ENCODE measurements at places on chromosomes 2 and 18.

DNA sequence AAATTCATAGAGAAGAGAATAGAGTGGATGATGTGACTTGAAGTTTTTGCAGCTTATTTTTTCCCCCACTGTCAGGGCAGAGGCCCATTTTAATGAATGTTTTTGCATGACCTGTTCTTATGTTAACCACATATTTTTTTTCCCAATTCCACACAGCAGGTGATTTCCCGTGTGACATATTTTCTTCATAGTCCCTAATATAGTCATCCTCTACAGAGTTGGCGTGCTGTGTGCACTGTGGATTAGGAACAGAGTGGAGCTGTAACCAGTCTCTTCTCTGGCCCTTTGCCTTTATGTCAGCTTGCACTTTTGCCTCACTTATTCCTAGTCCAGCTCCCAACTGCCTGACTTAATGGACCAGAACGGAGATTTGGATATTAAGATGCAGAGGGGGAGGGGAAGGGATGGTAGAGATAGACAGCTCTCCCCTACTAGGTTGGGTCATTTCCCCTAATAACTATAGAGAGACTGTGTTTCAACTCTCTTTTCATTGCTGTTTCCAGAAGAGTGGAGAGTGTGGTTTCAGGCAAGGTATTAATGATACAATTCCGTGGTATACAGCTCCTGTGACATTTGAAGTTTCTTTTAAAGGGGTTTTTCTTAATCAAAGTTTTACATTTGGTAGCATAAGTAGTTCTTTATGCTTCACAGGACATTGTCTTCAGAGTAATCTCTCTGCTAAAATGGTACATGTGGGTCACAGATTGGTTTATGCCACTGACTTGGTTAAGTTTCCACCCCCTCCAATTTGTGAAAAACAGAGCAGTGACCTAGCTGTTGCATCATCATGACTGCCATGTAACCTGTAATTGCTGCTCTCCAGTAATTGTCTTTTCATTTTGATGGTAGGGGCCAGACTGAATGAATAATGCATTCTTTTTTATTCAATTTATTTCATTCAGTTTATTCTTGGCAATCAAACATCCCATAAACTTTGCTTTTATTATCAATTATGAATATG lies 161.3 kb downstream of the HAUS1 start:
- no peak for DNase-seq

GRCh38 chr2:238081561-238081960 lies 18.6 kb upstream of the ESPNL start:
- DNase-seq = no peak

DNA sequence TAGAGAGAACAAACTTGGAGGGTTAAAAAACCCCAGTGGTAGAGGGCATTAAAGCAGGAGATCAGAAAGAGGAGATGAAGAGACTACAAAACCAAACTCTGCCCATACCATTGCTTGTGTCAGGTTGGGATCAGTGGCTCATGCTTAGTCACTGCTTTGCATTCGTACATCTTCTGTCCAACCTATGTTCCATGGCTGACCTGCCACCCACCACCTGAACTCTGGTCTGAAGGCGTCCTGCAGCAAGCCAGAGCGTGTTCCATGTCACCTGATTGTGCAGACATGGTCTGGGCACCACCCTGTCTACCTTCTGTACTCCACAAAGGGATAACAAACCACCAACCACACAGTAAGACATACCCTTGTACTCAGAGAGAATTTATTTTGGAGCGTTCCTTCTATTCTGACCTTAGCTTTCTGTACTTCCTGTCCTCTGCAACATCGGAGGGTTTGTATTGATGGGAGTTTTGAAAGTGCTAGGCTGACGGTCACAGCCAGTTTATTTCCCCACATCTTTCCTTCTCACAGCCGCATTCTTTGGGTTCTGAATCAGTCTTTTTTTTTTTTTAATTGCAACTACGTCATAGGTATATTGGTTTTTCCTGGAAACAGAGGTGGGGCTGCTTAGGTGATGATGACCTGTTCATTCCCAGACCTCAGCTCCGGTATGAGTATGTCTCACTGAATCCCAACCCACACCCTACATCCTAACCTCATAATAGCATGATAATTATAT lies 88.3 kb downstream of the SOWAHC start:
- no peak for DNase-seq

DNA sequence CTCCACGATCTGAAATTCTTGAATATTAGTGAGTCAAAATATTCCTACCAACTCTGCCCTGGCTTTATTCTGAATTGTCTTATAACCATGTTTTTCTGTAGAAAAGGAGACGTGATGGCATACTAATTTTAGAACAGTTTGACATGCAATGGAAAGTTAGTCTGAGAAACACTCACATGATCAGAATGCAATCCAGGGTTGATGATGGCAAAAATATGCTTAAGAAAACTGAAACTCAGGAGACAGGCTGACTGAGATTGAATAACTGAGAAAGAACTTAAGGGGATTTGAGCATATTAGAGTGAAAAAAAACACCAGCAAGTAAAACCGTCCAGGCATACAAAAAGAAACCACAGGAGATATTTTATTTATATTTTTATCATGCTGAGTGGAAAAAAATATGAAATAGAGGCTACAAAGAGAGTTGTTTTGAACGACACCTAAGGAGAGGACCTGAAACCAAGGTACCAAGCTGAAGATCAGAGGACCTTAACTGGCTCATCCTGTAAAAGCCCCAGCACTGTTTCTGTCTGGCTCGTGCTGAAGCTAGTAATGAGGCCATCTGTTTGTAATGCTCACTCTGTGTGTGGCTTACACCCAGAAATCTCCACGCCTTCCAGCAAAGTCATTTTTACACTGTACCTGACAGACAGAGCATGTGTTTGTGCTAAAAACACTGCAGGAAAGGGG lies 437.2 kb upstream of the PKDCC start:
- no peak for DNase-seq

- no peak for DNase-seq
Observed at GRCh38 chr2:237699870-237700511, 72.6 kb downstream of the LRRFIP1 start.

- DNase-seq = no peak
Observed at GRCh38 chr2:195859513-195859912, 202.5 kb downstream of the SLC39A10 start.

DNA sequence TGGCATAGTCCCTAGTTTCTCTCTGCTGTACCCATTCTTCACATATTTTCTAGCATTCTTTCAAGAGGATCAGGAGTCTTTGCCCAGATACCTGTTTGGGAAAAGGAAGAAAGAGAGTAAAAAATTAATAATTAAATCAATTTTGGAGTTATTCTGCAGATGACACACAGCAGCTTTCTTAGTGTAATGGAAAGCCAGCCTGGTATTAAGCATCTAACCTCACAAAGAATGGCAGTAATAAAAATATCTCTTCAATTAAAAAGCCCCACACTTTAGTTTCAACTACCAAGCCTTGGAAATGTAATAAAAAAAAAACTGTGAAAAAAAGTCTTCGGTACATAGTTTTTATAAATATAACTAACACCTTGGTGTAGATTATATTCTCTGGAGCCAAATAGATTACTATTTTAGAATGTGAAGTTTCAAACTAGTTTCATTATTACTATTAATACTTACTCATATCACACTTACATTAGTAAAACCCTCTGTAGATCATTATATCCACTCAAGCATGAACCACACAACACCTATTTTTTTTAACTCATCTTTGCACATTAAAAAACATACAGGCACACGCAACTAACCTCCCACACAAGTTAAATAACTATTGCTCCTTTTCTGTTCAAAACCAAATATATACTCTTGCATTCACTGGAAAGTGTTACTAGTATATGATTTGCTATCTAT lies 90.9 kb downstream of the GPD2 start:
- no peak for DNase-seq

DNA sequence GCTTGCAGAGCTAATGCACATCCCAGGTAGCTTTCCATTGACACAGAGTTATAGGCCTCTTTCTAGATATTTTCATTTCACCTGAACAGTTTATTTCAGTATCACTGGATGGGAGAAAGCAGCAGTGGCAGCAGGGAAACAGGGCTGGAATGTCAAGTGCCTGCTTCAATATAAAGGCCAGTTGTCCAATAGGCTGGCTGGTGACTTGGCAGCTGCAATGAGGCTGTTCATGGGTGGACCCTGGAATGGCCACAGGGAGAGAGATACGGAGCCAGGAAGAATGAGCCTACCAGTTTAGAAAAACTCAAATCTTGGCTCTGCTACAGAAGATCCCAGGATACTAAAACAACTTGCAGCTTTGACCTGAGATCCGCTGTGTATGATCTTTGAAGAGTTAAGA lies 185.0 kb downstream of the BCL11A start:
- DNase-seq = no peak

DNA sequence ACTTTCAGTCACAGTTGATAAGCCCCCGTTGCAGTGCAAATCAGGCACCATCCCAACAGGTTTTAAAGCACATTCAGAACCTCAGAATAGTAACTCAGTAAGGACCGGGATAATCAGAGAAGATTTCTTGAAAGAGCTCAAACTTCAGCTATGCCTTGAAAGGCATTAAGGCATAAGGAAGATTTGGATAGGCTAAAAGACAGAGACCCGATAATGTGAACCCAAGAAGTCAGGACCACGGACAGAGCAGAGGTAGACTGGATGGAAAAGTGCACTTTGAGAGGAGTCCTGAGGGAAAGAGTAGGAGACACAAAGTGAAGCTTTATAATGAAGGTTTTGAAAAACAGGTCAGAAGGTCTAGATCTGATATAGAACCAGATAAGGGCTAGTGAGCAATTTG lies 36.9 kb upstream of the KLF7 start:
- DNase-seq = no peak

GRCh38 chr2:101638817-101639605 lies 58.5 kb upstream of the MAP4K4 start:
- DNase-seq = no peak

DNA sequence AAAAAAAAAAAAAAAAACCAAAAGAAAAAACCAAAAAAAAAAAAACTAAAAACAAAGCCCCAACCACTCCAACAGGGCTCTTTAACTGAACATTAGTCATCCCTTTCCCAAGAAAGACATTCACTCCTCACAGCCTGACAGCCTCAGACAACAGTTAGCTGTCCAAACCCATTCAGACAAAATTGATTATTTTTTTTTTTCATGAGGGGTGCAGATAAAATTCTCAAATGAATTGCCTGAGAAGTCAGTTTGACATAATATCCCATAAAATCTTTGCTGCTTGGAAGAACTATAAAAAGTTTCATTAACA lies 206.1 kb upstream of the REV1 start:
- no peak for DNase-seq

DNA sequence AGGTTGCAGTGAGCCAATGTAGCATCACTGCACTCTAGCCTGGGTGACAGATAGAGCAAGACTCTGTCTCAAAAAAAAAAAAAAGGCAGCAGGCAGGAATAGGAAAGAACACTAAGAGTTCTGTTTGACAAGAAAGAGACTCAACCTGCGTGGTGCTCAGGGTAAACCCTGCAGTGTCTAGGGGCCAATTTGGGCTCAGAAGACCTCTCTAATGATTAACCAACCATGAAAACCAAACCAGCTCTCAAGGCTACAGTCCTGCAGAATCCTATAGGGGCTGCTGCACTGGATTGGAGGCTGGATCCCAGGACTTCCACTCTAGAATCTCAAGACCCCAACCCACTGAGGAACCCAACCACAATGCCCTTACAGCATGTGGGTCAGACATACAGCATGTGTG lies 2.4 kb downstream of the TRABD2A start:
- no peak for DNase-seq

- no peak for DNase-seq
Observed at GRCh38 chr2:69224512-69224837, 162.6 kb downstream of the GFPT1 start.

DNA sequence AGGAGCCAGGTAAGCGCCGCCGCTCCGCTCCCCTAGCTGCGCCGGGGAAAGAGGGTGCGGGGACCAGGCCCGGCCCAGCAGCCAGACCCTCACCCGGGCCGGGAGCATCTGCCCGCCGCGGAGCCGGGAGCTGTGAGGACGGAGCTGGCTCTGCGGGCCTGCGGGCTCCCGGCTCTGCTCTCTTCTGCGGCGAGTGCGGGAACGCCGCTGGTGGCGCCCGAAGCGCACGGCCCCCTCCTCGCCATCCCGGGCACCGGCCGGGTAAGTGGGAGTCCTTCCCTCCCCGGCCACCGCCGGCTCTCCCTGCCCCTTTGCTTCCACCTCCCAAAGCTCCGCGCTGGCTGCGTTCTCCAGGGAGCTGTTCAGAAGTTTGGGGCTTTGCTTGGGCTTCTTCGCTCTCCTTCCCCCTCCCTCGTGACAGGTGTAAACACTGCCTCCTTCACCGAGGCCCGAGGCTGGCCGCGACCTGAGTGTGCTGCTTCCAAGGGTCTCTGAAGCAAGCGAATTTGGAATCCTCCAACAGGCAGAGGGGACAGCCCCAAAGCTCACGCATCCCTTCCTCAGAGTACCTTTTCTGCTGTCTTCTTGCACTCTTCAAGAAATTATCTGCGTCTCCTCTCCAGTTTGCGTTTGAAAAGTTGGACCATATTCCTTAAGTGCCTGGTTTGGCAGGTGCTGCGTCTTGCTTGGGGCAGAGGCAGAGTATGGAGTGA lies 632 bp downstream of the AFTPH start:
- no peak for DNase-seq

DNA sequence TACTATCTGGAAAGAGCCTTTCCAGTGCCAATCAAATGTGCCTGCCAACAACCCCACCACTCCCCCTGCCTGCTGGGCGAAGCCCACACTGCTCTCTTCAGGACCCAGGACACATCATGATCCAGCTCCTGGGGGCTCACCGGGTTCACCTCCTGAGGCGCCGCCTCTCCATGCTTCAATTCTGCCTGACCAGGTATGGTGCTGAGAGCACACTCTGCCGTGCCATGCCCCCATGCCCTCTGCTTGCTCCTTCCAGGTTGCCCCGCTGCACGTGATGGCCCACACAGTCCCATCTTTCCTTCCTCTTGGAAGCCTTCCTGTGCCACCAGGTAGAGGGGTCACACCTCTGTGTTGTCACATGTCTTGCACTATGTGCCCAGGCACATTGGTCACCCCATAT lies 47.5 kb downstream of the ASB18 start:
- DNase-seq = no peak

DNA sequence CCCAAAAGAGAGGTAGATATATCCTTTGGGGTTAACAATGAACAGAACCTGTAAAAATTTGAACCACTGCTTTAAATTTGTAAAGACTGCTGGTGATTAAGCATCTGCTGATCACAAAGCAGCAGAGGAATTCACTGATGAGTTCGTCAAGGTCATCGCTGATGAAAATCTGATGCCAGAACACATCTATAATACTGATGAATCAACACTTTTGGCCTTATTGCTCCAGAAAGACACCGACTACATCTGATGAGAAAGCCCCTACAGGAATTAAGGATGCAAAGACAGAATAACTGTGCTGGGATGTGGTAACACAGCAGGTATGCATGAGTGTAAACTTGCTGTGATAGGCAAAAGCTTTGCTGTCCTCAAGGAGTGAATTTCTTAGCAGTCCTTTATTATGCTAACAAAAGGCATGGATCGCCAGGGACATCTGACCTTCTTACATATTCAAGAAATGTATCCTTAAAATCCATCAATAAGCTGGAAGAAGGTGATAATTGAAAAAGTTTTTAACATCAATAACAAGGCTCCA lies 30.5 kb upstream of the SGPP2 start:
- no peak for DNase-seq

GRCh38 chr2:71611781-71612527 lies 158.6 kb downstream of the DYSF start:
- DNase-seq = no peak
